GM12864 (cell line): ENCODE measurements at places on chromosomes 4 and X.

GRCh38 chrX:70324326-70324725 is 34.4 kb downstream of the KIF4A start:
- DNase-seq = no peak

- no peak for DNase-seq
Observed at GRCh38 chr4:1576961-1577821, 106.9 kb downstream of the FAM53A start.

- no peak for DNase-seq
Observed at GRCh38 chrX:7444967-7445366, 297.0 kb upstream of the PUDP start.

GRCh38 chr4:121200795-121201472 is 36.8 kb upstream of the TNIP3 start:
- peak; percentile 50 for DNase-seq

GRCh38 chrX:43581167-43581566 is 74.9 kb upstream of the MAOA start:
- no peak for DNase-seq

DNA sequence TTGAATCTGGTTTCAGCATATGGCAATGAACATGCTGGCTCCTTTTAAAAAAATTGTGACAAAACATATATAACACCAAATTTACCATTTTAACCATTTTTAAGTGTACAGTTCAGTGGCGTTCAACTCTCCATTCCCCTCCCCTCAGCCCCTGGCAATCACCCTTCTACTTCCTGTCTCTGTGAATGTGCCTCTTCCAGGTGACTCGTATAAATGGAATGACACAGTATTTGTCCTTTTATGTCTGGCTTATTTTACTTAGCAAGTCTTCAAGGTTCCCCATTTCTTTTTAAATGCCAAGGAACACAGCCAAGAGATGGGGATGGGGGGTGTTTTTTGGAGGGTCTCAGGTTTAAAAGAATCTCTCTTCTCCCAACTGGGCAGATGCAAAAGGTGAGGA is 35.4 kb upstream of the BCLAF3 start:
- DNase-seq = no peak

DNA sequence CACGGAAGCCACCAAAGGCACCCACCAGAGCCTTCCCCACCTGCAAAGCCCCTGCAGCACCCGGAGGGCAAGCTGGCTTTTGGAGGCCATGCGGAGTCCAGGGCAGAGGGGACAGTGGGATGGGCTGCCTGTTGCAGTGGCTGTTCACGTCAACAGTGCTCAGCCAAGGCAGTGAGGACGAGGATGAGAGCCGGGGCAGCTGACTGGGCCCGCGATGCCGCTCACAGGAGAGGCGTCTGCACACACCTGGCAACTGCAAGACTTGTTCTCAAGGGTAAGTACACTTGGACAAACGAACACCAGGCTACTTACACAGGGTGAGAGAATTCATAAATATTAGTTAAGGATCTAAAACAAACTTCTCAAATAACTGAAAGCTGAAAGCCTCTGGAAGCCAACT is 19.6 kb downstream of the FGFR3 start:
- DNase-seq = no peak

GRCh38 chr4:38765382-38765781 is 17.4 kb downstream of the TLR10 start:
- no peak for DNase-seq

- no peak for DNase-seq
Observed at GRCh38 chr4:24912252-24913118, at the start of gene CCDC149. CCDC149 (minus strand) TSS chr4:24913042; CDS start chr4:24912864, 178 bp downstream.

- no peak for DNase-seq
Observed at GRCh38 chr4:88599298-88599697, 7.0 kb downstream of the HERC3 start.

GRCh38 chrX:24574743-24575142 is 72.4 kb downstream of the PCYT1B start:
- no peak for DNase-seq
